CD4-positive, alpha-beta T cell (primary cell): ENCODE measurements at places on chromosomes 7 and 10.
A peak's percentile ranks its signal among the peaks of the same experiment; 100 is the strongest.

- no peak for DNase-seq
Measured at GRCh38 chr7:43058271-43059066, 54.0 kb upstream of the HECW1 start.

GRCh38 chr10:22959292-22959691 lies 31.4 kb downstream of the ARMC3 start:
- no peak for DNase-seq

DNA sequence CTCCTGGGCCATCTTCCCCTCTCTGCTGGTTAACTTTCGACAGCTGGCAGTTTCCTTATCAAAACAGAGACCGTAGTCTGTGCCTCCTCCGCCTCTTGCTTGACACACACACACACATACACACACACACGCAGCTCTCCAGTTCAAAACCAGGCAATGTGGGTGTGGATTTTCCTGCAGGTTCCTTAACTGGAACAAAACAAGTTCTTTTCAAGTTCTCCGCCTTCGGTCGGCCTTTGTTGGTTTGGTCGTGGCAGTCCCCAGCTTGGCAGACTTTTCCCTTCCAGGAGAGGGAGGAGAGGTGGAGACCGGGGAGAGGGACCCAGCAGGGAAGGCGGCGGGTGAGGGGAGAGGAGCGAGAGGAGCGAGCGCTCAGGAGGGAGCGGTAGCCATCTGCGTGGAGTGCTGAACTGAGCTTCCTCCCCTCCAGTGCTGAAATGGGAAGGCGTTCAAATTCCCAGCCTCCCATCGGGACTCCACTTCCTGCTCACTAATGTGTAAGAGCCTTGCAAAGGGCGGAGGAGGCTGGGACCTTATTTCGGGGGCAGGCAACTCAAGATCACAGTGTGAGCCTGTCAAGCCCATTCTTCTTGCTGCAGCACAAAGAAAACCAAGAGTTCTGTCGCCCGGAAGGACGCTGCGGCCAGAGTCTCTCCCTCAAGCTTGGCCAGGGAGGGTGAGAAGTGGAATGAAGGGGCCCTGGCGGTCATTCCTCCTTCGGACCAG lies 120.6 kb downstream of the PRPF18 start:
- no peak for DNase-seq

GRCh38 chr10:30709700-30710358 lies 80.3 kb upstream of the LYZL2 start:
- no peak for DNase-seq

DNA sequence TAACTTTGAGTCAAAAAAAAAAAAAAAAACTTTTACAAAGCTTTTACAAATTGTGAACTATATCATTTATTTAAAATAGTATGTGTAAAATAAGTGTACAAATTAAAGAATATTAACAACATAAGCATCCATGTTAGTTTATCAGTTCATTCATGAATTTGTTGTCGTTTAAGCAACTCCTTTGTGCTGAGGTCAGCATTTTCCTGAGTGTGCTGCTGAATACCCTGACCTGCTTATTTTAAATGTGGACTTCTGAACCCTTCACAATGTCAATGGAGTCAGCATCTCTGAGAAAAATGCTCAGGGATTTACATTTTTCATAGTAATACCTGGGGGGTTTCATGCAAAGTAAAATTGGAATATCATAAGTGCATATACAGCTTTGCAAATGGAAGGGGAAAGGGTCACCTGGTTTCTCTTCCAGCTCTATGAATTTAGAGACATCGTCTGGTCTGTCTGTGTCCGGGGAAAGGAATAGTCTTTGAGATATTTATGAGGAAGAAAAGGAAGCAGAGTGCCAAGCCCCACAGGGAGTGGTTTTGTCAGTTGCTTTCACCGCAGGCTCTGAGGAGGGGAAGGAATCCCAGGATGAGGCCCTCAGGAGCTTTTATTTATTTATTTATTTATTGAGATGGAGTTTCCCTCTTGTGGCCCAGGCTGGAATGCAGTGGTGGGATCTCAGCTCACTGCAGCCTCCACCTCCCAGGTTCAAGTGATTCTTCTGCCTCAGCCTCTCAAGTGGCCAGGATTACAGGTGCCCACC lies 125.5 kb upstream of the SVIL start:
- no peak for DNase-seq

DNA sequence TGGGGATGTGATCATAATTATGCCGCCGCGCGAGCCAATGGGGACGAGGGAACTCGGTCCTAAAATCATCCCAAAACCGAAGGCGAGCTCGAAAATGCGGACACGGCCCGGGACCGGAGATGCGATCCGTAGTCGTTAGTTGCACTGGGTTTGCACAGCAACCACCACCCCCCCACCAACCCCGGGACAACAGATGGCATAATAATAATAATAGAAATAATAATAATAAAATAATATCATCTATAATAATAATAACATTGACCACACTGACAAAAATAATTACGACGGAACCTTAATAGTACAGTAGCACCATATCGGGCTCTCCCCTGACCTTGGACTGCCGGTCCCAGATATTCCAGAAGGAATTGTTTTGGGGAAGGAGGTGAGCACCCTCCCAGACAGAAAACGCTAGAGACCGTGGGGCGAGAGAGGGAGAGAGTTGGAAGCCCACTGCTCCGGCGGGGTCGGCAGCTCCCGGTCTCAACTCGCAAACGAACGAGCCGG lies 1.1 kb upstream of the EMX2 start:
- no peak for DNase-seq

DNA sequence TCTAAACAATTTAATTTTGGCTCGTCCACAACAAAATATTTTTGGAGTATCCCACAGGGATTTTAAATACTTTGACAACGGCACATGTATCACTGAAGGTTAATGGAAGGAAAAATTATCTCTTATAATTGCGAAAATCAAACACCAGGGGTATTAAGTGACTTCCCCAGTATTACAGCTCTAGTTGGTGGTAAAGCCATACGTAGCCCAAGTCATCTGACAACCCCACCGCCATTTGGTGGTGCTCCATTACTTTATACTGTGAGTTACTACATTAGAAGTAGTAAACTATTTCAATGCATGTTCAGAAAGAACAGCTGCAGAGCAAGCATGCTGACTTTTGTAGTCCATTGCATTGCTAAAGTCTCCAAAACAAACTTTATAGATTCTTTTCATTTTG lies 179.7 kb downstream of the HGF start:
- no peak for DNase-seq

GRCh38 chr7:116384936-116385635 lies 114.5 kb upstream of the CAV2 start:
- no peak for DNase-seq

DNA sequence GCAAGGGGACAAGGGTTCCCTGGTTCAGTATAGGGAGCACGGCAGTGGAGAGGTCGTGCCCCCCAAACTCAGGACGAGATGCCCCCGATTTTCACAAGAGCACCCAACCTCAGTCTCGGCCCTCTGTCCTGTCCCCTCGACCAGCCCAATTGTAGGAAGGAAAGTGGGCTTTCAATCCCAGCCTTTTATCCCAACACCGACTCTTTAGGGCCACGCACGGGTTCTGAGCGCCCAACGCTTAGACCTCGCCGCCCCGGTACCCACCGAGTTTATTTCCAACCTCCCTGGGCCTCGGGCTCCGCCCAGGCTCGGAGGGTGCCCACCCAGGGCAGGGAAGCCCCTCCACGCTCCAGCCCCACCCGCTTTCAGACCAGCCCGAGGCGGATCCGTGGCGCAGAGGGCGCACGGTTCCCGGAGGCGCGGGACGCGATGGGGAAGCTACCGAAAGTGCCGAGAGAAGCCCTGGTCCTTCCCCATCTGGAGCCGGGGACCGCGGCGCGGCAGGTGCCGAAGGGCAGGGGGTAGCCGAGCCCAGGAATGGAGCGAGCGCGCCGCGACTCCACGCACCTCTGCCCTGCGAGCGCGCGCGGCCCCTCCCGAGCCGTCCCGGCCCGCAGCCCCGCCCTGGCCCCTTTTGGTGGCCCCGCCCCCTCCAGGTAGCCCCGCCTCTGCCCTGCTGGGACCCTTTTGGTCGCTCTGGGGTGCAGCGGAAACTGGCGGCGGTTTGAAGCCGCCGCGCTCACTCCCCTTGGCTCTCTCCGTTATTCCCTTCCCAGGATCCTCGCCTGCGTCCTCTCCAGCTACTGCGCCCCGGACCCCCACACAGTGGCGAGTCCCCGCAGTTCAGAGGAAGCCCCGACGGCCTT lies 20.4 kb downstream of the GRID2IP start:
- DNase-seq: peak; percentile 29

- no peak for DNase-seq
Measured at GRCh38 chr10:88039496-88040200, 176.2 kb downstream of the PTEN start.

- no peak for DNase-seq
Measured at GRCh38 chr10:127353544-127353943, 157.2 kb upstream of the INSYN2A start.

DNA sequence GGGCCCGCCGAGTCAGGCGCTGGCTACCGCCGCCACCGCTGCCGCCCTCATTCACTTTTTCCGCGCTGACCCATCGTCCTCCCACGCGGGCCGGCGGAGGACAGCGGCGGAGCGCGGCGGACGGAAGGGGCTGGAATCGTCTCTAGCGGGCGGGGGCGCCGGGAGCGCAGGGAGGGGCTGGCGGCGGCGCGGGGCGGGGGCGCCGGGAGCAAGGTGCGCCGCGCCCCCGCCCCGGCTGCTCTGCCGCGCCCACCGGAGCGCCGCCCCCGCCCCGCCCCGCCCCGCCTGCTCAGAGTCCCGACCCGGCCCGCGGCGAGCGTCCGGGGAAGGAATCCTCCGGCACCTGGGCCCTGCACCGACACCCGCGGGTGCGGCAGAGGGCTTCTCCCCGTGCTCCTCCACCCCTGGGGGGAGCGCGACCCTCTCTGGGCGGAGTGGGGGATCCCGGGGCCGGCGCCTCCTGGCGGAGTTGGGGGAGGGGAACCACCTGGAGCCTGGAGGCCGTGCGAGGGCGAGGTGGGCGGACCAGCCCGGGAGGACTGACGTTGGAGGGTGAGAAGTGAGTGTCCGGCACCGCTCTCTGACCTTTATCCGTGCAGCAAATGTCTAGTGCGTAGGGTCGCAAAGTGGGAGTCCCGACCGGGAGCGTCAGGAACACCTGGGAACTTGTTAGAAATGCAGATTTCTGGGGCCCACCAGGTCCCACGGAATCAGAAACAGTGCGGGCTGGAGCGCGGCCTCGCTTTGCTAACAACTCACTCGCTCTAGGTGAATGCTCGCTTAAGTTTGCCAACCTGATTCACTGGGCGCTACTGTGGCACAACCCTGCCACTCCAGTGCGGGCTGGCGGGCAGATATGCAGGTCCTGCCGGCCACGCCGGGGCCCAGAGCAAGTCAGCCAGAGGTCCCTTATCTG lies at the start of gene COBL:
Gene COBL, minus strand, starts transcription at position 144 of the 916 bp plus-strand sequence. CDS start 176 bp downstream, outside the sequence.
- no peak for DNase-seq

- DNase-seq: no peak
Measured at GRCh38 chr10:132827861-132828539, 42.1 kb upstream of the NKX6-2 start.

GRCh38 chr7:18128846-18129245 lies 101.2 kb upstream of the PRPS1L1 start:
- no peak for DNase-seq

- no peak for DNase-seq
Measured at GRCh38 chr7:46909601-46910051, 672.3 kb downstream of the TNS3 start.

DNA sequence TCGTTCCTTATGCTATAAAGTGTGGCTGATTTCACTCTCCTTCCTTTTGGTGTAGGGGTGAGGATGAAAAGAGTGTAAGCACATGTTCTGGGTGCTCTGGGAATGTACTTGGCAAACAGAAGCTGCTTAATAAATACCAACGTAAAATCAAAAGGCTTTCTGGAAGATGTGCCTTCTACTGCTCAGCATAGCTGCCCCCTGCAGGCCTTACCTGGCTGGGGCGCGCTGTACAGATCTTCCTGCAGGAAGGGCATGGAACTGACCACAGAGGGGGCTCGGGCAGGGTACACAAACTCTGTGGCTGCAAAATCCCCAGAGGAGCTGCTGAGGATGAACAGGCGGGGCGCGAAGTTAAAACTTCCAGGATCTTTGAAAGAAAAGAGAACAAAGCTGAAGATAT lies 169.4 kb downstream of the SVIL start:
- no peak for DNase-seq

- peak; percentile 26 for DNase-seq
Measured at GRCh38 chr10:23343591-23344240, 881 bp downstream of the C10orf67 start.

GRCh38 chr7:150778014-150778737 lies 22.0 kb downstream of the TMEM176B start:
- DNase-seq: no peak

GRCh38 chr7:136128050-136128449 lies 150.9 kb upstream of the MTPN start:
- DNase-seq: no peak

- no peak for DNase-seq
Measured at GRCh38 chr7:27971171-27971812, 209.3 kb downstream of the JAZF1 start.

DNA sequence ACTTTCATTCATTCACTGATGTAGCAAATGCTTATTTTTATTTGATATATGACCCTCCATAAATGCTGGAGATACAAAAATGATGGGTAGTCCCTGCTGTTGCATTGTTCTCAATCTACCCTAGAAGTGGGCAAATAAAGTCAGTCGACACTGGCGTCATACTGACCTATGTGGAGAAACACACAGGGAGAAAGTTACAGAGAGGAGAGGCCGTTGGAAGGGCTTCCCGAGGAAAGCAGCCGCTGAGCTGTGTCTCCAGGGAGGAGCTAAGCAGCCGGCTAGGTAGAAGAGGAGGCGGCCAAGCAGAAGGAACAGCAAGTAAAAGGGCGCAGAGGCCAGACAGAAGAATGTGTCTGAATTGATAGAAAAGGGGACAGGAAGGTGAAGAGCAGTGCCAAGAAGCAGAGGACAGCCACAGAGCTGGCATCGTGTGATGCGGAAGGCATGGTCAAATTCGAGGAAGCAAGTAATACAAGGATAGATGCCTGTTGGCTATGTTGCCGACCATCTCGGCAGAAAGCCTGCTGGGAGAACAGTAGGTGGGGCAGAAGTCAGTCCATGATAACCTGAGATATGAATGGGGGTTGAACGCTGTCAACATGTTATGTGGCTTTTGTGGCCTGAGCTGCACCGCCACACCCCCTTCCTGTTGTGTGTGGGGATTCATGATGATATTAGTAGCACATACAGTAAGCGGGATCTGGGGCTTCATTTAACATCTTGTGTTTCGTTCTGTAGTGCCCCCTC lies 25.9 kb downstream of the ST8SIA6 start:
- peak; percentile 74 for DNase-seq

GRCh38 chr10:102814873-102815661 lies 22.1 kb downstream of the CYP17A1 start:
- DNase-seq: no peak
